Hepatocyte (in vitro differentiated cells): ENCODE measurements at places on chromosomes 6 and 20.

DNA sequence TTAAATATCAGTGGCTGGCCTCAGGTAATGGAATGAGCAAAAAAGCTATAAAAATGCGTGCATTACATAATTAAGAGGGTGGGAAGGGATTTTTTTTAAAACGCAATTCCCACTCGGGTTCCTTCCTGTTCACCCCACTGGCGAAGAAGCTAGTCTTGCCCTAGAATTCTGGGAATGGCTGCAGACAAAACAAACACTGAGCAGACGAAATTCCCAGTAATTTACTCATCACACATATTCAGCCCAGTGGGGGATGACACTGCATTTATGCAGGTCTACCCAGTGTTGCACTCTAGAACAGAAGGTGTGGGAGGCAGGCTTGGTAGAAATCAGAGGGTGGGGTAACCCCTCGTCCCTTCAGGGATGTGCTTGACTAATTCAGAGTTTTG lies 2695.0 kb upstream of the DEFB115 start:
- peak; percentile 5 for DNase-seq

GRCh38 chr6:123329337-123329736 lies 307.4 kb downstream of the TRDN start:
- no peak for DNase-seq

GRCh38 chr20:50267041-50267865 lies 76.6 kb downstream of the CEBPB start:
- peak; percentile 44 for DNase-seq

GRCh38 chr6:170296423-170296745 lies 5.5 kb upstream of the DLL1 start:
- DNase-seq = no peak

GRCh38 chr20:34988191-34988540 lies 32.5 kb downstream of the MYH7B start:
- DNase-seq = no peak
